Chondrocyte (in vitro differentiated cells): ENCODE measurements at places on chromosomes 2 and 18. TPM values are rescaled to one million over a fixed set of nuclear protein-coding genes. Genes with fewer than 3 reads are reported as not detected.

Gene HAUS1
- total RNA-seq, result 21.5 to 30.8 TPM (median 25.8 TPM) in 3 replicates

Gene RAX
- not detected in 3 replicates for total RNA-seq

Gene ELOA2
- not detected in 3 replicates for total RNA-seq

Gene NGEF
- 0.10 to 0.46 TPM in 2 of 3 replicates, not detected in the other for total RNA-seq

Gene FSIP2
- 1.7 to 6.6 TPM (median 4.5 TPM) in 3 replicates for total RNA-seq

Gene CPO
- 0.34 TPM in 1 of 3 replicates, not detected in the others for total RNA-seq

Gene IL18R1
- 0.37 to 1.1 TPM (median 0.49 TPM) in 3 replicates for total RNA-seq

Gene MROH2A
- not detected in 3 replicates for total RNA-seq

Gene CREG2
- total RNA-seq, result not detected in 3 replicates

Gene CTAGE1
- total RNA-seq, result 0.12 to 0.13 TPM in 2 of 3 replicates, not detected in the other

Gene PRKRA
- total RNA-seq, result 42.8 to 48.8 TPM (median 48.8 TPM) in 3 replicates

Gene ITM2C
- 114 to 215 TPM (median 208 TPM) in 3 replicates for total RNA-seq

Gene CYRIA
- 2.0 to 2.1 TPM in 2 of 3 replicates, not detected in the other for total RNA-seq

Gene ACSL3
- total RNA-seq, result 88.4 to 115 TPM (median 107 TPM) in 3 replicates

DNA sequence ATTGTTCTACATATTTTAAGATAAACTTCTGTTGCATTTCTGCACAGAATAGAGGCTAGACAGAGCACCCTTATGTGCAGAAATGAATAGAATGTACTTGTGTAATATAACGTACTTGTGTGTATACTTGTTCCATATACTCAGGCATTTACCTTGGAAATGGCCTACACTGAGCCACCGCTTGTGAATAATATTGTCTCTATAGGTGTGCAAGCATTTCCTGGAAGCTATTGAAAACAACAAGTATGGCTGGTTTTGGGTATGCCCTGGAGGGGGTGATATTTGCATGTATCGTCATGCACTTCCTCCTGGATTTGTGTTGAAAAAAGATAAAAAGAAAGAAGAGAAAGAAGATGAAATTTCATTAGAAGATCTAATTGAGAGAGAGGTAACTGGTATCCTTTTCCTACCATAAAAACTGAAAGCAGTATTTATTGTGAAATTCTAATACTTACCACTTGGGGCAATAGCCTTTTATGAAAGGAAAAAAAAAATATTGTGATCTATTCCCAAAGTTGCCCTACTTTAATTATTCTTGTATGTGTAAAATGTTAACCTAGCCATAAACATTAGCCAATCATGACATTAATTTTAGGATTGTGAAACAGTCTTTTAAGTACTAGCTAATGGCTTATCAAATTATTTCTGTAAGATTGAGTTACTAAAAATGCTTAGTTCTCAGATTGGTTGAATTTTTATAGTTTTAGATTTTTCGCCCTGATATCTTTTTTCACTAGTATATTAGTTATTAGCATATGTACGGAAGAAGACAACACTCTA, 18.0 kb downstream of the ZC3H15 start:
- no peak for DNase-seq

DNA sequence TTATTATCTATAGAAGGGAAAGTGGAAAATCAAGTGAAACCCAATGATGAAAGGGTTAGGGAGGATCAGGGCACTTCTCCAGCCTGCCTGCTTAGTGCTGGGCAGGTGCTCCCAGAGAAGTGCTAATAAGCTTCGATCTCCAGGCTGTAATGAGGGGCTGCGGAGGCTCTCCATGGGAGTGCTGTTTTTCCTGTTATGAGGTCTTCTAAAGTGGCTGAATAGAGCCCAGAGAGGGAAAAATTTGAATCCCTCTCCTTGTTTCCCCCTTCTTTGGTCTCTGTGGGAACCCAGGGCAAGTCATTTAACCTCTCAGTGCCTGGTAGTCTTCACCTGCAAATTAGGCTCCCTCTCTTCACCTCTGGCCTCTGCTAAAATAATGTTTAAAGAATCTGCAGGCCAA, 351.7 kb upstream of the DCC start:
- no peak for DNase-seq

- no peak for DNase-seq
Measured at GRCh38 chr2:174617120-174617519, 19.5 kb upstream of the WIPF1 start.

- DNase-seq, result no peak
Measured at GRCh38 chr2:184113696-184114403, 484.5 kb upstream of the ZNF804A start.

GRCh38 chr2:239919774-239920692, 105.1 kb downstream of the NDUFA10 start:
- DNase-seq, result peak; percentile 47

- DNase-seq, result no peak
Measured at GRCh38 chr2:241320394-241320793, 4.7 kb downstream of the SEPTIN2 start.

- DNase-seq, result no peak
Measured at GRCh38 chr18:38948436-38948835, 1382.8 kb upstream of the CELF4 start.

DNA sequence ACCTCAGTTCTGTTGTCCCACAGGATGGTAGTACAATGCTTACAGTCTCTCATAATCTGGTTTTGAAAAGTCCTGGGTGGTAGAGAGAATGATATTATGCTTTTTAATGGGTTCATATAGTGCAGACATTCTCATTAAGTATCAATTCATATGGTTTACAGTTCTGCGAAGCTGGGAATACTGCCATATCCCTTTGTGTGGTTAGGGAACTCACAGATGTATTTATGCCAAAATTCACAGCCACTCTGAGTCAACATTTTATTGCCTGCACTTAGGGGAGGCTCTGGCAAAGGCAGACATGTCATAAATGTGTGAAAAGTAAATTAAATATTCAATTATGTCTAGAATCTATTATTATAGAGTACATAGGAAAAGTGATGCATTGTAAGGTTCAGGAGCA, 808.2 kb downstream of the SUCLG1 start:
- DNase-seq, result no peak

GRCh38 chr2:223841436-223842190, 4.2 kb upstream of the AP1S3 start:
- no peak for DNase-seq

DNA sequence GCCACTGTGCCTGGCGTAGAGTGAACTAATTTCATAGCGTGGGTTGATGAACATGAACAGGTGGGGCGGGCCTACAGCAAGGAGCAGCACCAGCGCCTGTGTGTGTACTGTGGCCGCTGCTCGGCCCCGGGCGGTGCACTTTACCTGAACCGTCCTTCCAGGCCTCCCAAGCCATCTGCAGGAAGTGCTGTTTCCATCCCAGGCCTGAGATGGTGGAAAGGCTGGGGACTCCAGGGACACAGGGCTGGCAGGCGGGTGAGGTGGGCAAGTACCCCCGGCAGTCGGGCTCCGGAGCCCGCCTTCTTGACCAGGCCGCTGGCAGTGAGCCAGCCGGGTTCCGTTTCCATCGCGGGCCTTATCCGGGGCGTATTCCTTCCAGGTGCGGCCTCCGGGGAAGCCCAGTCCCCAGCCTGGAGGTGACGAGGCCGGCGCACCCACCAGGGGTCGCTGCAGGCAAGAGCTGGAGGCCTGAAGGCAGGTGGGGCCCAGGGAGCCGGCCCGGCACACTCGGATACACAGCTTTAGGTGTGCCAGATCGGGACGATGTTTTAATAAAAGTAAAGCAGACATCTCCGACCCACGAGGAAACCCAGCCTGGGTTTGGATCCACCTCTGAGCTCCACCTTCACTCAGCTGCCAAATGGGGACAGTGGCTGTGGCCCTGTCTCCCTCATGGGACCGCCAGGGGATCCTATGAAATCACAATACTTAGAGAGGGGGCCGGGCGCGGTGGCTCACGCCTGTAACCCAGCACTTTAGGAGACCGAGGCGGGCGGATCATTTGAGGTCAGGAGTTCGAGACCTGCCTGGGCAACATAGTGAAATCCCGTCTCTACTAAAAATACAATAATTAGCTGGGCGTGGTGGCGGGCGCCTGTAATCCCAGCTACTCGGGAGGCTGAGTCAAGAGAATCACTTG, 22.7 kb upstream of the PDIA6 start:
- DNase-seq, result no peak

- DNase-seq, result no peak
Measured at GRCh38 chr2:105845976-105846375, 101.3 kb downstream of the NCK2 start.

DNA sequence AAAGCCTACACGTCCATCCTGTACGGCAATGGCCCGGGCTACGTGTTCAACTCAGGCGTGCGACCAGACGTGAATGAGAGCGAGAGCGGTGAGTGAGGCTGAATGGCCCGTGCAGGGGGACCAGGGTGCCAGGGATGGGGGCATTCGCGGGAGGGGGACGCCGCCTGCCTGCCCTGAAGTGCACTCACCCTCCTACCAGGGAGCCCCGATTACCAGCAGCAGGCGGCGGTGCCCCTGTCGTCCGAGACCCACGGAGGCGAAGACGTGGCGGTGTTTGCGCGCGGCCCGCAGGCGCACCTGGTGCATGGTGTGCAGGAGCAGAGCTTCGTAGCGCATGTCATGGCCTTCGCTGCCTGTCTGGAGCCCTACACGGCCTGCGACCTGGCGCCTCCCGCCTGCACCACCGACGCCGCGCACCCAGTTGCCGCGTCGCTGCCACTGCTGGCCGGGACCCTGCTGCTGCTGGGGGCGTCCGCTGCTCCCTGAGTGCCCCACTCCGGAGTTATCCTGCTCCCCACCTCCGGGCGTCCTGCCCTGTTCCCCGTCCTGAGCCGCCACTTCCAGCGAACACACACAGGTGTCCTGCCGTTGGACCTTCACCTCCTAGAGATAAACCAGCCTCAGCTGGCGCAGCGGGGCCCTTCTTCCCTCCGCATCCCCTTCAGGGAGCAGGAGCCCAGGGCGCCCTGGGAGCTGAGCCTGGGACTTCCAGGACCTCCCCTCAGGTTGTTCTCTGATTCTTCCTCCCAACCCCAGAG, 2.9 kb downstream of the ALPI start:
- DNase-seq, result peak; percentile 83

DNA sequence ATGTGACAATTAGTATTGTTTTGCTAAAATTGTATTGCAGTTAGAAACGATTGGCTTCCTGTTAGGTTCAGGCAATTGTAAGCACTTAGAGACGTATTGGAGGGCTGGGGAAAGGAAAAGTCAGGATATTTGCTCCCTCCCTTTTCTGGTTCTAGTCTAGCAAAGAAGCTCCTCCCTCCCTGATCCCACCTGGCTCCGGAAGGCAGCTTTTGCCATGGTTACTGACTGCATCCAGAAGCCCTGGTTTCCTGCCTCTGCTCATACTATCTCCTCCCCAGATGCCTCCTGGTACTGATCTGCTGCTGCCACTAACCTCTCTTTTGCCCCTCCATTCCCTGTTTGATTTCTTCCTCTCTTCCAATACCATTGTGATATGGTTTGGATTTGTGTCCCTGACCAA, 275.9 kb downstream of the MREG start:
- no peak for DNase-seq

- no peak for DNase-seq
Measured at GRCh38 chr2:15929861-15930260, 10.5 kb upstream of the MYCN start.

DNA sequence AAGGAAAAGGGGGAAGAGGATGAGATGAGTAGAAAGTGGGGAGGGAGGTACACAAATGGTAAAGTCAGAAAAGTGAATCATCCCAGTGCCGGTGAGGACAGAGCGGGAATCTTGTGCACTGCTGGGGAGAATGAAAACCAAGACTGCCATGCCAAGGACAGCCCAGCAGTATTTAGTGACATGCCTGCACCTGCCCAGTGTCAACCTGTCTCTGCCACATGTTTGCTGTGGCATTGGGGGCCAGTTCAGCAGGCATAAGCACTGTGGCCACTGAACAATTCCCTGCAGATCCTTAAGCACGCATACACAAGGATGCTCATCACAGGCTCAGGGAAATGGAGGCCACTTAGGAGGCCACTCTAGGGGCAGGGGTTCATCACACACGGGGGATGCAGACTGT, 5.2 kb upstream of the KCNK3 start:
- no peak for DNase-seq

- peak; percentile 85 for DNase-seq
Measured at GRCh38 chr2:169362118-169362893, at the start of gene LRP2. Gene LRP2, minus strand, starts transcription at chr2:169362534. Its CDS starts 135 bp downstream, at chr2:169362399.

GRCh38 chr2:144592500-144593256, 72.8 kb upstream of the ZEB2 start:
- DNase-seq, result no peak

GRCh38 chr2:102397209-102397608, 25.8 kb upstream of the IL18RAP start:
- DNase-seq, result no peak

- DNase-seq, result no peak
Measured at GRCh38 chr2:6945087-6945813, 28.0 kb downstream of the RNF144A start.

GRCh38 chr2:100818606-100819369, 1.2 kb upstream of the NPAS2 start:
- DNase-seq, result no peak

- no peak for DNase-seq
Measured at GRCh38 chr2:96811917-96812316, 4.2 kb upstream of the CNNM3 start.

DNA sequence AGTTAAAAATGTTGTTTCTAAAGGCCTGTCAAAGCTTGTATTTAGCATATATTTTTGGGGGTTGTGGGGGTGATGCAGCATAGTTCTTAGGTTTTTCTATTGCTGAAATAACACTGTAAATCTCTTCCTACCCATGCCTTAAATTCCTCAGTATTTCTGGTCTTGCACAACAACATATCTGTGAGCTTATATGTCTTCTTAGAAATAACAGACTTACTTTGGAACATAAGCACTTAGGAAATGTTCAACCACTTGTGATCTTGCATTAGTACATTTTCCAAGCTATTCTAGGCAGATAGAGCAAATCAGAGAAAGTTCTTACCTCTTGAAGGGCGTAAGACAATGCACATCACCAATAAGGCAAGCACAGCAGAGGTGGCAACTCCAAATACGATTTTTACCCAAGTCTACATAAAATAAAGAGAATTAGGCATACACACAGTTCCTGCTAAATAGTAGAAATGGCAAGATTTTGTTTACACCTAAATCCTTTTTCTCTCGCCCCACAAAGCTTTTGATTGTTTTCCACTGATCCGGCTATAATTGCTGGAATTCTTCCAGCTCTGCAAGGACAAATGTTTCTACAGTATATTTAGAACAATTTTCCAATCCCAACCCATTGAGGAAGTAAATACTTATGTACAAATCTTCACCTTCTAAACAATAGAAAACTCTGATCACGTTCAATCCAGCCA, 512 bp downstream of the FAP start:
- no peak for DNase-seq

DNA sequence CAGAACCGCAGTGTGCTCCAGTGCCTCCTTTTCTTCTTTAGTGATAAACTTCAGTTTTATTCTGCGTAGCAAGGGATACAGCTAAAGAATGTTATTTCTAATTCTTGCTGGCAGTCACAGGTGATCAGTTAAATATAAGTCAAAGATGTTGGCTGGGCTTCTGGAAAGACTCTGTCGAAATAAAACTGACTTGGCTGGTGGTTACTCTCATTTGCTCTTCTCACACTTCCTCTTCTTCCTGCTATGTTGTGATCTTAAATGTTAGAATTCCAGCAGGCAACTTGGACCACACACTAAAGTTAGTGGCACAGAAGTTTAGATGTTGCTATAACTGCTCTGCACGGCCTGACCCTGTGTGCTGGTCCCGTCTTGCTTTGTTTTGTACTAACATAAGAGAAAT, 278.6 kb downstream of the CDH19 start:
- DNase-seq, result no peak

DNA sequence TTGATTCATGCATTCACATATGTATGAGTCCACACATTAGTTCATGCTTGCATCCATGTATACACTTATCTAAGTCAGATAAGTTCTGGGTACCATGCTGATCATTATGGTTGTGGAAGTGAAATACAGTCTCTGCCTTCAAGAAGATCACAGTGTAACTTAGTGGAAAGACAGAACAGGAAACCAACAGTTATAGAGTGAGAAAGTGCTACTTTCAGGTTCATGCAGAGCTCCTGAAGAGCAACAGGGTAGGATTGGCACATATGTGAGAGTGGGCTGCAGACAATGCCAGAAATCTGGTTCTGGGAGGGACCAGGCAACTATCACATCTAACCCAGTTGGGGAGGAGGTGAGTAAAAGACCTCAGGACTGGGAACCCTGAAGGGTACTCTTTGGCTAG, 35.4 kb upstream of the PGAP1 start:
- DNase-seq, result no peak
